ENCODE measurements at places on chromosomes 2 and 18.

- H3K4me3 ChIP-seq, result no peak overlapping the region
- H3K36me3 ChIP-seq, result no peaks in the 10 kb centered on the region
- no peak for DNase-seq
- H3K27me3 ChIP-seq, result no peaks in the 10 kb centered on the region
- no peaks in the 10 kb centered on the region for H3K4me1 ChIP-seq
These were observed 99.4 kb upstream of the RND3 start for GRCh38 chr2:150586858-150587257.

DNA sequence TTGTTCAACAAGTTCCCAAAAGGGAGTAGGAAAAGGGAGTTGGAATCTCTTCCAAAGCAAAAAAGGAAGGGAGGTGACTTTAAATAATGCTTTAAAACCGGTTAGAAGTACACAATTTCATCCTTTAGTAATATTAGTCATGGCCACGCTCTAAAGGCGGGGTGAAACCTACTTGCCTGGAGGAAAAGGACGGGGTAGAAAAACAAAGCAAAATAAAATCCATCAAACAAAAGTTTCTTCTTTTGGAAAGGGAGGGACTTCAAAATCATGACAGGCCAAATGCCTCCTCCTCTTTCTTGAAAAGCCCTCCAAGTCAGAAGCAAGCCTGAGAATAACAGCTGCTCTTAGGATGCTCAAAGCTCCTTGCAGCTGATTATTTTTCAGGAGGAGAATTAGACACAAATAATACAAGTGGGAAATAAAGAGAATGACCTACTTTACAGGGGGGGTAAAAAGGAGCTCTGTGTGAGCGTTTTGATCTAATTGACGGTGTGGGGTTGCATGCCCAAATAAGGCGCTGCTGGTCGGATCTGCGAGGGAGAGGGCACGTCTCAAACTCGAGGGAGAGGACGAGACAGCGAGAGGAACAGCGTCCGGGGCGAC lies 1.8 kb upstream of the NPAS2 start:
- H3K4me3 ChIP-seq, result peak overlapping the region; percentile 66
- peaks cover 45% of the 10 kb centered on the region for H3K4me1 ChIP-seq
- peaks cover 5% of the 10 kb centered on the region for H3K36me3 ChIP-seq

DNA sequence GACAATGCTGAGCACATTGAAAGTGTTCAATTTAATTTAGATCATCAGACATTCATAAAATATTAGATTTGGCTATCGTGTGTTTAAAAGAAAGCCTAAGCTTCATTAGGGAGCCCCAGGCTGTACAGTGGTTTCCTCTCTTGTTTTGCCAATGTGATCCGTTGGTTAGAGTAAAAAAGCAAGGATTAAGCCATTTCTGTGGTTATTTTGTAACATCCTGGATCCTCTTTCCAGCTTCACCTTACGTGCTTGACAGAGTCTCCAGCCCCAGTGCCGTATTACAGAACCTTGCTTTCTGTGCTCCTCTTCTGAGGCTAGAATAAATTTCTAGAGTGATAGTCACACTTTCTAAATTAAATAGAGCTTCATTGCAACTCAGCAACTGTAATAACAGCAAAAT lies 289.3 kb upstream of the LINC00305 start:
- H3K27ac ChIP-seq, result no peak overlapping the region
- no peaks in the 10 kb centered on the region for H3K4me1 ChIP-seq
- no peak for DNase-seq

DNA sequence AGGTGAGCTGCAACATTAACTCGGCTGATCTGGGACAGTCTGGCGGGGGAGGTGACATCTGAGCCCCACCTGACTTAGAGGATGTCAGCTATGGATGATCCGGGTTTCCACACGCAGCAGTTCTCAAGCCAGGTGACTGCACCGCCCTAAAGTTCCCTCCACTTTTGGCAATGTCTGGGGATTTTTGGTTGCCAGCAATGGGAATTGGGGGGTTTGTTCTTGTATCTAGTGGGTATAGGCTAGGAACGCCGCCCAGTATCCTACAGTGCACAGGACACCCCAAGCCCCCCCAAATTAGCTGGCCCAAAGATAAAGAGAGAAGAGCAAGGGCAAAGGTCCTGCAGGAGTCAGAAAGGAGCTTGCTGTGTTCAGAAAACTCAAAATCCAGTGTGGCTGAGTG lies 544 bp upstream of the AGFG1 start:
- H3K27me3 ChIP-seq, result no peaks in the 10 kb centered on the region
- peak overlapping the region; percentile 47 for H3K4me3 ChIP-seq
- peak overlapping the region; percentile 58 for H3K27ac ChIP-seq
- peaks cover 49% of the 10 kb centered on the region for H3K4me1 ChIP-seq

- no peak overlapping the region for H3K4me3 ChIP-seq
- H3K27me3 ChIP-seq, result peaks cover 14% of the 10 kb centered on the region
- no peak for DNase-seq
- peaks cover 35% of the 10 kb centered on the region for H3K4me1 ChIP-seq
- H3K36me3 ChIP-seq, result no peaks in the 10 kb centered on the region
These were observed 151.2 kb upstream of the ALKAL2 start for GRCh38 chr2:439077-439476.

GRCh38 chr2:67604360-67604759 lies 207.2 kb downstream of the ETAA1 start:
- DNase-seq, result no peak
- H3K36me3 ChIP-seq, result no peaks in the 10 kb centered on the region
- no peaks in the 10 kb centered on the region for H3K4me1 ChIP-seq
- no peaks in the 10 kb centered on the region for H3K27me3 ChIP-seq
- H3K27ac ChIP-seq, result no peak overlapping the region
